ENCODE measurements at places on chromosomes 11 and 22. TPM values are rescaled to one million over a fixed set of nuclear protein-coding genes. Genes with fewer than 3 reads are reported as not detected.
A peak's percentile ranks its signal among the peaks of the same experiment; 100 is the strongest.

- no peak for DNase-seq
Measured at GRCh38 chr11:17905477-17905876, 107.4 kb downstream of the SERGEF start.

DNA sequence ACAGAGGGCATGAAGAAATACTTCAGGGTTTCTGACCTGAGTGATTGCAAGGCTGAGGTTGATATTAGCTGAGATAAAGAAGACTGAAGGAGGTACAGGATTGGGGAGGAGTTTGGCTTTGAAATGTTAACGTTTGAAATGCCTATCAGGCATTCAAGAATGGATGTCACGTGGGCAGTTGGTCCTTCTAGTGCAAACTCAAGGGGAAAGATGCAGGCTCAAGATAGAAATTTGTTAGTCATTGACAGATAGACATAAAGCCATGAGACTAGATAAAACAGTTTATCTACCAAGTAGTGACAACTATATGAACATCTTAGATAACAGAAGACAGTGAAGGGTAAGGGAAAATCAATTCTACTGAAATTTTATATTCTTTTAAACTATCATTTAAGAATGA lies 23.1 kb downstream of the TTC17 start:
- DNase-seq, result no peak

DNA sequence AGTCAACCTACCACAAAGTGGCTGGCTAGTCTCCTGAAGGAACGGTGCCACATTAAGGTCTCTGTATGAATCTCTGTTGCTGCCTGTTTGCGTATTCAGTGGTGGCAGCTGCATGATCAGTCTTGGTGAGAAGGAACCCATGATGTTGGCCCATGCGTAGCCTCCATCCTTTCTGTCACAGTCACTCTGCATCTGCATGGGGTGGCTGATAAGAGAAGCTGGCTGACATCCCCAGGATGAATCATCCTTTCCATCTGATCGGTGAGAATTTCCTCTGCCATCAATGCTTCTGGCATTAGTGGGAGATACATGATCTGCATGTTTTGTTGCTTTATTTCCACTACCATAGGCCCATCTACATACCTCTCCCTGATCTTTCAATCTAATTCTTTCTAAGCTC lies 199.0 kb upstream of the NECTIN1 start:
- no peak for DNase-seq

DNA sequence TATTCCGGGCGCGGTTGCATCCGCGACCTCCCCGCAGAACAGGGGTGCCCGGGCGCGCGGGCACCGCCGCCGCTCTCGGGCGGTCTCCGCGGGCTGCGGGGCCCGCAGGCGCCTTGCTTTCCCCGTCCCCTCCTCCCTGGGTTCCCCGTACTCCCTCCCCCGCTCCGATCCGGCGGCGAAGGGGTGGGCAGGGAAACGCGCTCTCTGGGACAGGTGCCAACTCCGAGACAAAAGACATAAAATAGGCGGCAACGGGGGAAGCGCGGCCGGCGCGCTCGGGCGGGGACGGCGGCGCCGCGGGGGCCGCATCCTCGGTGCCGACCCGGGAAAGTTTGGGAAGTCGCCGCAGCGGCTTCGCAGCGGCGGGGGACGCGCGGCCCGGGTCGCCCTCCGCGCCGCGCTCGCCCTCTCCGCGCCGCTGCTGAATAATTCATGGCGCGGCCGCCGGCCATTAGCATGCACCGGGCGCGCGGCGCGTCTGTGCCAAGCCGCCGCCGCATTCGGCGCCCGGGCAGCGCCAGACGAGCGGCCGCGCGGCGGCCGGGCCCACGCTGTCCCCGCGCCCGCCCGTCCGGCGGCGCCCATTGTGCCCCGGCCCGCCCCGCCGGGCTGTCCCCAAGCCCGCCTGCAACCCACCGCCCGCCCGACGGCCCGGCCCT lies 78.7 kb upstream of the PPARA start:
- peak; percentile 36 for DNase-seq

GRCh38 chr22:23834793-23835483 lies 3.9 kb downstream of the DERL3 start:
- DNase-seq, result no peak

GRCh38 chr22:37044634-37045625 lies 6.6 kb upstream of the KCTD17 start:
- DNase-seq, result no peak

GRCh38 chr11:93704237-93704636 lies 37.1 kb downstream of the TAF1D start:
- no peak for DNase-seq

GRCh38 chr22:32632512-32633315 lies 158.1 kb downstream of the FBXO7 start:
- DNase-seq, result no peak

DNA sequence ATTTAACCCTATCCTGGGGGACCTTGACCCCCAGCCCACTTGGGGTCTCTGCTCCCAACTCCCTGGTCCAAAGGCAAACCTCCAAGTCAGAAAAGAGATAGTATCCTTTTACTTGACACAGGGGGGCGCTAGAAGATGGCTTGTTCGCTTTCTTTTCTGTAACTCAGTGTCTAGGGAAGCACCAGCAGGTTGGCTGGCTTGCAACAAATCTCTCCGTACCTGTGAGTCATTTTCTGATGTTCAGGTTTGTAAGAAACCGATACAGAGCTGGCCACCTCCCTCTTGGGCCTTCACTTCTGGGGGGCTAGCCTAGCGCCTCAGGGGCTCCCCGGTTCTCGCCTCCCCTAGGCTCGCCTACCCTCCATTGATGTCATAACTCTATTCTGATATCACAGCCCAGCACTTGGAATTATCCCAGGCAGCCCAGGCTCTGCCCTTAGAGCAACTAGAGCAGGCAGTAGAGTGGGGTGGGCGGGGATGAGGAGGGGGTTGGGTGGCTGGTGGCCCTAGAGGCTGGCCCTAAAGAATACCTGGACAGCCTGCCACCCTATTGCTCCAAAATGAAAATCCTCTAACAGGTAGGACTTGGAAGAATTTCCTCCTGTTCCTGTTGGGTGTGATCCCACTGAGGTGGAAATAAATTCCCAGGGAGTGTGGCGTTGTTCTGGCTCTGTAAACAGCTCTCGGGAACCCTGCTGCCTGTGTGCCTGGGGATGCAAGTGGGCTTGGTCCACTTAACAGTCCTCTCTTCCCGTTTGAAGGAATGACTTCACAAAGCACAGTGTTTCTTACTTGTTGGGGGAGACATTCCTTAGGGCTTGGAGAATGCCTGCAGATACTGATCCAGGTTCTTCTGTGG lies 69.4 kb downstream of the OSBP2 start:
- DNase-seq, result peak; percentile 76

DNA sequence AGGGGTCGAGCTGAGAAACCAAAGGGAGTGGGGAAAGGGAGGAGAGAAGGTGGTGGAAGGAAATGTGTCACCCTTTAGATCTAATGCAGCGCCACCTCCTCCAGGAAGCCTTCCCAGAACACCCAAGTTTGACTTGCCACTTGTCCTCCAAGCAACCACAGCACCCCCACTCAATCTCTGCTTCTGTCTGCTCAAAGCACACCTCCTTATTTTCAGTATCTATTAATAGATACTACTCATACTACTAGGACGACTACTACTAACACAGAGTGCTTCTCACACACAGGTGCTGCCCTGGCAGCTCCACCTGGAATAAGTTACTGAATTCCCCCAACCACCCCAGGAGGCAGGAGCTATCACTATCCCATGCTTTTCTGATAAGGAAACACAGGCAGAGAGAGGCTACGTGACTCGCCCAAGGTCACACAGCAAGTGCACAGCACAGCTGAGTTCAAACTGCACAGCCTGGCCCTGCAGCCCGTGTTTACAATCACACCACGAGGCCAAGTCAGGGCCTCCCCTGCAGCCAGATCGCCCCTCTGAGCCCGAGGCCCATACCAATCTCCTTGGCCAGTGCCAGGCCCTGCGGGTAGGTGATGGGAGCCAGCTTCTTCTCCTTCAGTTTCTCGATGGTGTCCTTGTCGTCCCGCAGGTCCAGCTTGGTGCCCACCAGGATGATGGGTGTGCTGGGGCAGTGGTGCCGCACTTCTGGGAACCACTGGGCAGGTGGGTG lies 13.2 kb downstream of the RAC2 start:
- DNase-seq, result peak; percentile 16

MYH9 gene
- 539 TPM for total RNA-seq

ASRGL1 gene
- 43.3 TPM for total RNA-seq

TRPC6 gene
- 0.32 TPM for total RNA-seq

DNA sequence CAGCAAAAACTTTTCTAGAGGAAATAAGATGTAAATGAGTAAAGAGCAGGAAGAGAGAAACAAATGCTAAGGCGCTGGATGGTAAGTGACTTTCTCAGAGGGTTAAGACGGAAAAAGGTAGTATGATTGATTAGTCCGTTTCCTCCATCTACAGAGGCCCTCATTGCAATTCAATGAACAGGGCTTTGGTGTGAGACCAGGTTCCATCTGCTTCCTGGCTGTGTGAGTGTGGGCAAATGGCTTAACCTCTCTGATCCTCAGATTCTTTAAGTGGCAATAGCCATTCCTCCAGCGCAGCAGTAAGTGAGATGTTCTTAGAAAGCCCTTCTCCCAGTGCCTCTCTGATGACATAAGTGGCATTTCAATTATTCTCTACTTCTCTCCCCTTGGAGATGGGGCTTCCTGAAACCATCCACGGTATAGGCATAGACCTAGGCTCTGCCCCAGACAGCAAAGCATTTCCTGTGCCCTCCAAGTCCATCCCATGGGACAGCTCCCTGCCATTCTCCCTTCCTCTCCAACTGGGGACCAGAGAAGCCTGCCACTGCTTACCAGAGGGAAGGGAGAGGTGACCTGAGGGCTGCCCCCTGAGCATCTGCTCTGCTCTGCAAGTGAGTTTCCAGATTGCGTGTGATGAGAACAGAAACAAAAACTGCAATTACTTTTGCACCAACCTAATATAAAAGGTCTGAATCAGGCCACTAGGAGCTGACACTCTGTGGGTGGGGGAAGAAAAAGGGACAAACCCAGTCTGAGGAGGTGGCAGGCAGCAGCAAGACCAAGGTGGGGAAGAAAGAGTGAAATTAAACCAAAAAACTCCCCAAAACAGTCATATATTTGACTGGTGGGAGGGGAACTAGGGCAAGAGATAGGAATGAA lies 12.7 kb upstream of the CD44 start:
- no peak for DNase-seq

GRCh38 chr11:118295199-118295598 lies 9.3 kb upstream of the CD3E start:
- peak; percentile 35 for DNase-seq

DNA sequence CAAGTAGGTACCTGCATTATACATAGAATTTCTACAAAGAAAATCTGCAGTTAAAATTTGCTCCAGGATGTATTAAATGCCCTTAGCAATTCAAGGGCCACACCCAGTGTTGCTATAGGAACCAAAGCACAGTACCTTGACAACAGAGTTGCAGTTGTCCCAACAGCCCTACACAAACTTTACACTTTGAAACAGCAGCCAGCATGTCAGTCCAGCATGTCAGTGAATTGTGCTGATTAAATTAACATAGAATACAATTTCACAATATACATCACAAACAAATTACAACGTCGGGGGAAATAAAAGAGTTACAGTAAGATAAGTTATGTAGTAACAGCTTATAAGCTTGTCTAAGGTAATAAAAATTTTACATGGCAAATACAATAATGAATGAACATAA lies 389.2 kb downstream of the SOX6 start:
- DNase-seq, result peak; percentile 39

GRCh38 chr22:36156515-36157419 lies 3.8 kb downstream of the APOL3 start:
- DNase-seq, result no peak

- DNase-seq, result no peak
Measured at GRCh38 chr11:68659158-68659921, 25.0 kb upstream of the GAL start.

- no peak for DNase-seq
Measured at GRCh38 chr22:37163575-37164504, 14.1 kb upstream of the IL2RB start.

DNA sequence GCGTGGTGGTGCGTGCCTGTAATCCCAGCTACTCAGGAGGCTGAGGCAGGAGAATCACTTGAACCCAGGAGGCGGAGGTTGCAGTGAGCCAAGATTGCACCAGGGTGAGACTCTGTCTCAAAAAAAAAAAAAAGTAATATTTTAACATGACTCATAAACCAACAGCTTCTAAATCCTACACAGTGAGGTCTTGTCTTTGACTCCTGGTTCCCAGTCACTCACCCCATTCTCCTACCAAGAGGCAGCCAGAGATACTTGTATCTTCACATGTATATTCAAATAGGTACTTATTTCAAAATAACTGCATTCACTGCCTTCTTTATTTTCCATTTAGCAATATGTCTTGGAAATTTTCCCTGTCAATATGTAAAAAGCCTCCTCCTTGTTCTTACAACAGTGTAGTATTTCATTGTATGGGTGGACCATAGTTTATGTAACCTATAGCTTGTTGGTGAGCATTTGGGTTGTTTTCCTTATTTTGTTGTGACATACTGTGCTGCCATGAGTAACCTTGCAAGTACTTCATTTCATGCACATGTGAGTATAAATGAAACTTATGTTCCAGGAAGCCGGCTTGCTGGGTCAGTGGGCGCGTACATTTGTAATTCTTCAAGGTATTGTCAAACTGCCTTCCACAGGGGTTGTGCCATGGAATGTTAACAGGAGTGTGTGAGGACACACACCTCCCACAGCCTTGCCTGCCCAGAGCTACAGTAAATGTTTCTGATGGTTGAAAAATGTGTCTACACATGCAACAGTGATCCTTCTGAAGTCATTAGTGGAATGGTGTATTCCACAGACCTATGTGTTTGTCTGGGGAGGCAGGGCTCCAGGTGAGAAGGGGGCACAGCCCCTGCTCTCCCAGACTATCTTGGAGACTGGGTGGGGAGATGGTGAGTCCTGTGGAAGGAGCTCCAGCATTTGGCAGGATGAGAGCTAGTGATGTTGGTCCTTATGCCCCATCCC lies 47.9 kb downstream of the OSBP2 start:
- DNase-seq, result no peak

DNA sequence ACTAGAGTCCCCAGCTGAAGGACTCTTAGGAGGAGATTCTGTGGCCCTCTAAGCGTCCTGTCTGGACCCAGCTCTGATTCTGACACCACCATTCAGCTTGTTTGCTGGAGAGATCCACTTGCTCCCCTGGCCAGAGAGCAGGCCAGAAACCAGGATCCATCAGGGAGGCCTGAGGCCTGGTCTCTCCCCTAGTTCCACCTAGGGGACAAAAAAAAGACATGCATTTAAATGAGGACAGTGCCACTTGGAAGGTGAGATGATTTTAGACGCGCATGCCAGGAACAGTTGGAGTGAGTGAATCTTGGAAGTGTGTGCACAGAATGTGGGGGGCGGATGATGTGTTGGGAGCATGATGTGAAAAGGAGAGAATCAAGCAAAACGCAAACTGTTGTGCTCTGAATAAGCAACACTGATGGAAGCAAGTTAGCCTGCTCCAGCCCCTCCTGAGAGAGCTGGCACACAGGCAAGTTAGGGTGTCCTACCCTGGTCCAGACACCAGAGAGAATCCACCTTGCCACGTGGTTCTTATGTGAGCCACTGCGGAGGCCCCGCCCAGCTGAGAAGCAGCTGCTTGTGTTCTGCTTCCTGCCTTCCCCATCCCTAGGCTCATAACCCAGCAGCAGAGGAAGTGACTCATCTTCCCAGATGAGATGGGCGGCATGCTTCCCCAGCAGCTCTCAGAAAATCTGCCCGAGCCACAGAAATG lies 8.0 kb upstream of the SLCO2B1 start:
- no peak for DNase-seq

- DNase-seq, result no peak
Measured at GRCh38 chr11:75474240-75474639, 41.2 kb upstream of the KLHL35 start.

Data from Caco-2 (cell line).